ENCODE measurements at places on chromosomes 6 and 20. TPM values are rescaled to one million over a fixed set of nuclear protein-coding genes. Genes with fewer than 3 reads are reported as not detected.

DNA sequence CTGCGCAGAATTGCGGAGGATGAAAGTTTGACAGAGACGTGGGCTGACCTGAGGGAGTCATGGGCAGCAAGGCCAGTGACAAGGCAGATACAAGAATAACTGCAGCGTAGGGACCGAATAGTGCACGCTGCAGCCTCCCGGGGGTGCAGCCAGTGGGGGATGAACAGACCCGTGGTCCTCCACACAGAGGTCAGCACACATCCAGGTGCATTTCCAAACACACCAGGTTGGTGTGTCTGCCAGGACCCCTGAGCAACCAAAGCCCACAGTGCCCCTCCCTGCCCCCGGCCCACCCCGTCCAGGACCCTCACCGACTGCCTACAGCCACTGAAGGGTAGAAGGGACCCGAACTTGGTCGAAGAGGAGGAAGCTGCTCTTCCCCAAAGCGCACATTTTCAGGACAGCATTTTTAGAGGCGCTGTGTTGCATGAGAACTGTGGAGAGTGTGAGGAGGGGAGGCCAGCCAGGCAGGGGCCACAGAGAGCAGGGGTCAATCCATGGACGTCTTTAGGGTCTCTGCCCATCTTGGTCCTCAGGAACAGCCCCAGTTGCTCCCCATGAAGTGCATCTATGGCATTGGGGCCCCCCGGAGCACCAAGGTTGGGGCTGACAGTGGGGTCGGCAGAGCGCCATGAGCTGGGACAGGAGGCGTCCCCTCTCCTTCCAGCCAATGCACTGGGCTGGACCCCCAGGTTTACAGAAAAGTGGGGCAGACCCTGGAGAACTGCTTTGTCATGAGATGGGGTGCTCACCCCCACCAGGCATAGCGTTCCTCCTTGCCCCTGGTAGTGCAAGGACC, 157.8 kb upstream of the AFDN start:
- DNase-seq, result no peak

GRCh38 chr6:119673741-119674140, 324.2 kb upstream of the MAN1A1 start:
- DNase-seq, result no peak

DNA sequence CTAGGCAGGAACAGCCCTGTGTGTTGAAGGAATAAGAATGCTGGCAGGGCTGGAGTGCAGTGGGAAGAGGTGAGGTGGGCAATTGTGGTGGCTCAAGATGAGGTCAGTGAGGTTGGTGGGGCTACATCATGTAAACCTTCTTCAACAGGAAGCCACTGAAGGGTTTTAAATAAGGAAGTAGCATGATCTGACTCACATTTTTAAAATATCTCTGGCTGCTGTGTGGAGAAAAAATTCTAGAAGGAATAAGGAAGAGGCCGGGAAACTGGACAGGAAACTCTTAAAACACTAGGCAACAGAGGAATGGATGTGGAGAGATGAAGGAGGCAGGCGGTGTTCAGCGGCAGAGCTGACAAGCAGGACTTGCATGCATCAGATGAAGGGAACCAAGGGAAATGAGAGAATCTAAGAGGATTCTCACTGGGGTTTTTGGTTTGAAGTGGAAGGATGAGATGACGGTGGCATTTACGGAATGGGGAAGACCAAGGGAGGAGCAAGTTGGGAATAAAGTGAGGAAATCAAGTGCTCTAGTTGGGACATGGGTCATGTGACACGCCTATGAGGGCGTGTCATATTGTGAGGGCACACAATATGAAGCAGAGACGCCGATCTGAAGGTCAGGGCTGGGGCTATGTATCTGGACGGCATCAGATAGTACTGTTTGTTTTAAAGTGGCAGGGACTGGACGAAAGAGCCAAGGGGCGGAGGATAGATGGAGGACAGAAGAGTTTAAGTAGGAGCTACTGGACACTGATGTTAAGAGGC, 18.2 kb downstream of the TMEM242 start:
- no peak for DNase-seq

DNA sequence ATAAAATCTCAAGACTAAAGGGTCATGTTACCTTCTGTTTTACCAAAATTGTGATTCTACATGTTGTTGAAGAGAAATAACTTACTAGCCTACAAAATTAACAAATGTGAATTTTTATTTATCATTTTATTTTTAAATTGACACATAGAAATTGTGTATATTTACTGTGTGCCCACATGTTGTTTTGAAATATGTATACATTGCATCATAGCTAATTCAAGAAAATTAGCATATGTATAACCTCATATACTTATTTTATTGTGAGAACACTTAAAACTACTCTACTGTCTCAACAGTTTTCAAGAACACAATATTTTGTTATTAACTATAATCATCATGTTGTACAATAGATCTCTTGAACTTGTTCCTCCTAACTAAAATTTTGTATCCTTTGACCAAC, 177.8 kb downstream of the EPM2A start:
- no peak for DNase-seq

- DNase-seq, result no peak
Measured at GRCh38 chr6:17130786-17131185, 28.9 kb downstream of the STMND1 start.

The GGTLC1 gene
- total RNA-seq, result not detected

The PPP1R14C gene
- 1.4 TPM for total RNA-seq

The SGK2 gene
- total RNA-seq, result 0.08 TPM

Data from GM23338 (cell line).